ENCODE measurements at places on chromosomes 13 and 19.

DNA sequence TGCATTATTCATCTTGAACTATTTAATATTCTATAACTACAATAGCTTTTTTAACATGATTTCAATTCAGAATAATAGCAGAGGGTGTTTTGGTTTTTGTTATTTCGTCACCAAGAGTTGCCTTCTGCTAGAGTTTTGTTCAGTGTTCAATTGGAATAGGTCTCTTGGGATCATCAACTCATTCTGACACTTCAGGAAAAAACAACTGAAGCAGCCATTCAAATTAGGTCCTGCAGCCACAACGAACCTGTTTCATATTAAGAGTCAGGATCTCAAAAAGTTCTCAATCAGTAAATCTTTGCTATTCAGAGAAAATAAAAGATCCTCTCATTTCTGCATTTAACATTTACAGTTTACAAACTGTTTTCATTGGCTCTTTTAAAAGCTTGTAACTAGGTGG lies 2.4 kb upstream of the CHAMP1 start:
- H3K27ac ChIP-seq: no peak overlapping the region
- H3K27me3 ChIP-seq: no peaks in the 10 kb centered on the region
- H3K4me1 ChIP-seq: peaks cover 18% of the 10 kb centered on the region
- DNase-seq: no peak
- no peak overlapping the region for H3K4me3 ChIP-seq

- no peaks in the 10 kb centered on the region for H3K36me3 ChIP-seq
- peaks cover 54% of the 10 kb centered on the region for H3K27me3 ChIP-seq
- no peak overlapping the region for H3K27ac ChIP-seq
- peaks cover 3% of the 10 kb centered on the region for H3K4me1 ChIP-seq
- no peak overlapping the region for H3K4me3 ChIP-seq
These were observed 225.9 kb downstream of the OLFM4 start for GRCh38 chr13:53254500-53254899.

DNA sequence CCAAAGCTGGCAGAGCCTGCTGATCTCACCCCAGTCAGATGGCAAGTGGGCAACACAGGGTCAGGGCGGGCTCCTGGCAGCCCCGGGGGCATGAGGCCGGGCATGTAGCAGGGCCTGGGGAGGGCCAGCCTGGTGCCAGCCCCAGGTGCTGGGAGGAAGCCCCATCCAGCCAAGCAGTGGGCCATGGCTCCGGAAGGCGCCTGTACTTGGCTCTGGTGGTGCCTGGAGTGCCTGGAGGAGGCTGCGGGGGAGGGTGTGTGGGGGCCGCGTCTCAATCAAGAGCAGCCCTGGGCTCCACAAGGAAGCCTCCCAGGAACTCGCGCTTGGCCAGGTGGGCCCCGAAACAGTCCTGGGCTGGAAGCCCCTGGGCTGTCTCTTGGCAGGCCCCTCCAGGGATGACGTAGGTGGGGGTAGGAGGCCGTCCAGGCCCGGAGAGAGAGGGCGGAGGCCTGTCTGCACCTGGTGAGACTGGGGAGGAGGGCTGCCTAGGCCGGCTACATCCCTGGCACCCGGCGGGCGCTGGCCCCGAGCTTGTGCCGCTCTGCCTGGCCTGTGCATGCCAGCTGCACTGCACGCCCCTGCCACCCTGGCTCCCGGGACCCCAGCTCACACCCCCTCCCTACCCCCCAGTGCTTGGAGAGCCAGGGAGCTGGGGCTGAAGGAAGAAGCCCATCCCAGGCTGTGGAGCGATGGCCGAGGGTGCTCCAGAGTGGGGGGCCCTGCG lies 45.9 kb downstream of the COMP start:
- no peaks in the 10 kb centered on the region for H3K27me3 ChIP-seq
- H3K36me3 ChIP-seq: peaks cover 2% of the 10 kb centered on the region
- no peak overlapping the region for H3K27ac ChIP-seq
- H3K4me1 ChIP-seq: peaks cover 15% of the 10 kb centered on the region
- no peak overlapping the region for H3K4me3 ChIP-seq

- no peaks in the 10 kb centered on the region for H3K4me1 ChIP-seq
- peaks cover 2% of the 10 kb centered on the region for H3K36me3 ChIP-seq
- H3K27ac ChIP-seq: no peak overlapping the region
- no peak overlapping the region for H3K4me3 ChIP-seq
- no peak for DNase-seq
These were observed 877.2 kb upstream of the PCDH20 start for GRCh38 chr13:62292714-62293480.

DNA sequence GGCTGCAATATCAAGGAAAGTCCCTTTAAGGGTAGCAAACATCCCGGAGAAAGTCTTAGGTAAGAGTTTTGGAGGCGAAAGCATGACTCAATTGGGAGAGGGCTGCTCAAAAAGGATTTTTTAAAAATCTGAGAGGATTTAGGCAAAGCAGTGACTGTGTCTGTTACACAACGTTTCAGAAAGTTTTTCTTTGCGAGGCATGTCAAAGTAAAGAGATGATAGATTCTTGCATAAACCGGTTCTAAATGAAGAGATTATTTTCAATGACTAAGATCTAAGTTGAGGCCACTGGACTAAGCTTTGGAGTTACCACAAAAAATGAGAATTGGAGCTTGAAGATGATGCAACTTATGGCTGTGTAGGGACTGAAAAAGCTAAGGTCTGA lies 43.7 kb upstream of the ENOX1 start:
- peaks cover 19% of the 10 kb centered on the region for H3K4me1 ChIP-seq
- H3K36me3 ChIP-seq: no peaks in the 10 kb centered on the region
- H3K27ac ChIP-seq: peak overlapping the region; percentile 70
- H3K4me3 ChIP-seq: no peak overlapping the region
- DNase-seq: no peak

DNA sequence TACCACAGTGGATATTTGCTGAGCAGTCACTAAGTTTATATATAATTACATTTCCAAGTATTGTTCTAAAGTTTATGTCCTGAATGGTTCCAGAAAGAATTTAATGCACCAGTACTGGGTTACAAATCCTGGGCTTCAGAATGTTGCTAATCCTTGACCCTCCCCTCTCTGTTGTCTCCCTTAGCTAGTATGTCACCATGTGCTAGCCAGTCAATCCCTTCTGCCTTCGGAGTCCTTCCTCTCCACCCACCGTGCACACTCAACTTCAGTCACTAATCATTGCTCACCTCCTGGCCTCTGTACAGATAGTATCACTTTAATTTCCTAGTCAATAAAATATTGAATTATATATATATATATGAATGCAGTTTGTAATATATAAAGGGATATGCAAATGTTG lies 7.5 kb downstream of the FAM124A start:
- peaks cover 62% of the 10 kb centered on the region for H3K27me3 ChIP-seq
- peaks cover 7% of the 10 kb centered on the region for H3K4me1 ChIP-seq
- no peak overlapping the region for H3K4me3 ChIP-seq
- DNase-seq: no peak

- no peaks in the 10 kb centered on the region for H3K27me3 ChIP-seq
- H3K27ac ChIP-seq: no peak overlapping the region
- no peaks in the 10 kb centered on the region for H3K4me1 ChIP-seq
- peaks cover 6% of the 10 kb centered on the region for H3K36me3 ChIP-seq
These were observed 130.4 kb downstream of the DPF1 start for GRCh38 chr19:38093587-38093986.

- no peak overlapping the region for H3K27ac ChIP-seq
- no peaks in the 10 kb centered on the region for H3K27me3 ChIP-seq
- peaks cover 25% of the 10 kb centered on the region for H3K36me3 ChIP-seq
- no peaks in the 10 kb centered on the region for H3K4me1 ChIP-seq
These were observed 44.6 kb downstream of the DPY19L3 start for GRCh38 chr19:32450217-32450616.

- DNase-seq: no peak
- H3K27me3 ChIP-seq: no peaks in the 10 kb centered on the region
- H3K36me3 ChIP-seq: no peaks in the 10 kb centered on the region
- no peak overlapping the region for H3K4me3 ChIP-seq
- H3K27ac ChIP-seq: no peak overlapping the region
These were observed 1500.9 kb upstream of the SLC10A2 start for GRCh38 chr13:104567114-104567513.

- H3K4me1 ChIP-seq: no peaks in the 10 kb centered on the region
- no peaks in the 10 kb centered on the region for H3K36me3 ChIP-seq
- DNase-seq: no peak
- H3K27me3 ChIP-seq: no peaks in the 10 kb centered on the region
These were observed 68.3 kb upstream of the UBAC2 start for GRCh38 chr13:99132295-99132835.

DNA sequence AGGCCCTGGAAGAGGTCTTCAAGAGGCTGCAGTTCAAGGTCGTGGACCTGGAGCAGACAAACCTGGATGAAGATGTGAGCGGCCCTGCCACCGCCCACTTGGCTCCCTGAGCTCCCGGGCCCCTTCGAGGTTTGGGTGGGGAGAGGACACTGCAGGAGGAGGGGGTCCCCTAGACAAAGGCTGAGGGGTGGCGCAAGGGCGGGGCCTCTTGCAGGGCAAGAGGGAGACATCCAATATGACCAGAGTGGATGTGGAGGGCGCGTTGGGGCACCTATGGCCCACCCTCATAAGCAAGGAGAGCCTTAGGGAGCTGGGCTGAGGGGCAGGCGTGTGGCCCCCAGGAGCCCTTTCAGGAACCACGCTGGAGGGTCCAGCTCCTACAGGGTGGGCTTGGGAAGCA lies 20.2 kb downstream of the NKPD1 start:
- no peak for DNase-seq
- no peak overlapping the region for H3K4me3 ChIP-seq
- no peaks in the 10 kb centered on the region for H3K27me3 ChIP-seq
- H3K27ac ChIP-seq: no peak overlapping the region

DNA sequence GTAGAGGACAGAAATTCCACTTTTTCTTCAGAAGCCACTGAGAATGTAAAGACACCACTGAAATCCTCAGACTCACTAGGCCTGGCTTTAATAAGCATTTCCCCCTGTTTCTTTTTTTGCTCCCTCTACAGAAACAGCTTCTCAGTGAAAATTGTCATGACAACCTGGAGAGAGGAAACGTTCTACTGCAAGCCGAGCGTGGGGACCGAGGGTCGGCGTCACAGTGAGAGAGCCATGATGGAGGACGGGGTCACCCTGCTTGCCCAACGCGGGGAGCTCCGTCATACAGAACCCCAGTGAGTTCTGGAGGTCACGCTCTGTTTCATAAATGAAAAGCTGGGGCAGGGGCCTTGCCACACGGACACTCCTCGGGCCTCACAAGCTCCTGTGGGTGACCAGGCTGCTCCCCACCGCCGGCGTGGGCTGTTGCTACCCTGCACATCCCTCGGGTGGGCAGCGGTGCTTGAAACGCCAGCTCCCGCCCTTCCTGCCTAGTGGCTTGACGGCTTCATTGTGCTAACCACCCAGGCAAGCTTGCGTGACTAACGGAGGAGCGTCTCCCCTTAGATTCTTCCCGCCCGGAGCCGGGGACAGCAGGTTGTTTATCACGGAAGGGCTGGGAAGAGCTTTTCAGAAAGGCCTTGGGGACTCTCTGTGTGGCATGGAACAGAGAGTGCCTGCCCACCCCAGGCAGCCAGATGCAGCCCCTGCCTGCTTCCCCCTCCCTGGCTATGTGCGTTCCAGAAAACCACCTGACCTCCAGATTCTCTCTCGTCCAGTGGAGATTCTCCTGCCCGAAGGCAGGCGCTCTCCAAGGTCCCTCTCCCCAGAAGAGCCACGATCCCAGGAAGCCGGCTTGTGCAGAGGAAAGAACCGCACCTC lies 153.6 kb downstream of the KATNAL1 start:
- H3K27me3 ChIP-seq: peaks cover 15% of the 10 kb centered on the region
- no peak overlapping the region for H3K27ac ChIP-seq
- peak; percentile 51 for DNase-seq
- H3K4me1 ChIP-seq: no peaks in the 10 kb centered on the region

DNA sequence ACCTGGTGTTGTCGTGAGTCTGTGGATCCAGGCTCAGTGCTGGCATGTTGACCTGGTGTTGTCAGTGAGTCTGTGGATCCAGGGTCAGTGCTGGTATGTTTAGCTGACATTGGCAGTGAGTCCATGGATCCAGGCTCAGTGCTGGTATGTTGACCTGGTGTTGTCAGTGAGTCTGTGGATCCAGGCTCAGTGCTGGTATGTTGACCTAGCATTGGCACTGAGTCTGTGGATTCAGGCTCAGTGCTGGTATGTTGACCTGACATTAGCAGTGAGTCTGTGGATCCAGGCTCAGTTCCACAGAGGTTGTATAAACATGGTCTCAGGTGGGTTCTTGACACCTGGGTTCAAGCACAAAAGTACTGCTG lies 16.8 kb upstream of the PDCD2L start:
- peaks cover 53% of the 10 kb centered on the region for H3K36me3 ChIP-seq
- no peak for DNase-seq
- no peaks in the 10 kb centered on the region for H3K27me3 ChIP-seq
- no peaks in the 10 kb centered on the region for H3K4me1 ChIP-seq
- no peak overlapping the region for H3K4me3 ChIP-seq

DNA sequence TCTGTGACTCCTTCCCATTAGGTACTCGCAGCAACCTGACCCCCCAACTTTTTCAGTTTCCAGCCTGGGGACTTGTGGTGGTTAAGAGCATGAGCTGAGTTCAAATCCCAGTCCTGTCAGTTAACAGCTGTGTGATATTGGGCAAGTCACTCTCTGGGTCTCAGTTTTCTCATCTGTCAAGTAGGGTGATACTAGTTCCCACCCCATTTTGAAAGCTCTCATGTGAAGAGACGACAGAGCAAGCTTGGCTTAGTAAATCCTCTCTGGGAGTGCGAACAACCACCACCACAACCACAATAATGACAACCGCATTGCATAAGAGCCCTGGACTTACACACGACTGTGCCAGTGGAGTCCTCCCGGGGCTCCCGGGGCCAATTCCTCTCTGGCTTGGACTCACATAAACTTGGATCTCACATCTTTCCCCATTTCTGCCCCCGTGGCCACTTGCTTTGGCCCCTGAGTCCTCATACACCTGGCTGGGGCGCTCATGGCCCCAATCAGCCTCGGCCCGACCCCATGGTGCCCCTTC lies 454 bp downstream of the BLVRB start:
- H3K4me1 ChIP-seq: peaks cover 23% of the 10 kb centered on the region
- H3K27me3 ChIP-seq: peaks cover 27% of the 10 kb centered on the region
- peak overlapping the region; percentile 94 for H3K27ac ChIP-seq
- H3K36me3 ChIP-seq: no peaks in the 10 kb centered on the region
- H3K4me3 ChIP-seq: peak overlapping the region; percentile 72

- H3K36me3 ChIP-seq: no peaks in the 10 kb centered on the region
- H3K27me3 ChIP-seq: no peaks in the 10 kb centered on the region
- peak; percentile 88 for DNase-seq
- peaks cover 25% of the 10 kb centered on the region for H3K4me1 ChIP-seq
- H3K27ac ChIP-seq: peak overlapping the region; percentile 99
These were observed 475 bp downstream of the KLF12 start for GRCh38 chr13:74133657-74134201.

DNA sequence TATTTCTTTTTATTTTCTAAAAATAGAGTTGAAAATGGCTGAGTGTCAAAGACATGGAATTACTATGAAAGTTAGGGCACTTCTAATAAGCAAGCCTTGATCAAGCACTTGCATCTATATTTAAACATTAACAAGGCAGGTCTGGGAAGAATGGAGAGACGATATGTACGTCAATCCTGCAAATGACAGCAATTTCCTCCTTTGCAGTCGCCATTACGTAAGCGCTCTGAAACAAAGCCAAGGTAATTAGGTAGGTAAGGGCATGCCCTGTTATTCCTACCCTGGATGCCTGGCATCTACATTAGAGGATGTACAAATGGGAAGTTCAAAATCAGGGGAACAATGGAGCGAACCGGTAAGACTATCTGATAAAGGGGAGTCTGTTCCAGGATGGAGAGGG lies 664.0 kb upstream of the ARGLU1 start:
- no peak overlapping the region for H3K4me3 ChIP-seq
- no peak overlapping the region for H3K27ac ChIP-seq
- no peaks in the 10 kb centered on the region for H3K4me1 ChIP-seq
- no peaks in the 10 kb centered on the region for H3K36me3 ChIP-seq
- DNase-seq: no peak

All from mesothelial cell of epicardium (in vitro differentiated cells).